Kidney epithelial cell (primary cell): ENCODE measurements at places on chromosomes 16 and 17. TPM values are rescaled to one million over a fixed set of nuclear protein-coding genes. Genes with fewer than 3 reads are reported as not detected.
A peak's percentile ranks its signal among the peaks of the same experiment; 100 is the strongest.

Gene ANKRD40CL
- total RNA-seq: not detected in 2 replicates

Gene MFAP4
- 0.68 and 1.3 TPM in 2 replicates for total RNA-seq

Gene TP53TG3
- not detected in 2 replicates for total RNA-seq

Gene TMEM235
- total RNA-seq: not detected in 2 replicates

Gene MAPT
- total RNA-seq: 0.25 and 1.0 TPM in 2 replicates

Gene KCNH4
- total RNA-seq: 0.14 TPM in 1 of 2 replicates, not detected in the other

Gene NFE2L1
- 228 TPM in 2 replicates for total RNA-seq

Gene TMC6
- 88.7 and 127 TPM in 2 replicates for total RNA-seq

- DNase-seq: no peak
Measured at GRCh38 chr17:60468371-60468770, 46.1 kb downstream of the CHCT1 start.

- DNase-seq: peak; percentile 96
Measured at GRCh38 chr17:38900978-38901656, 24.3 kb upstream of the LASP1NB start.

DNA sequence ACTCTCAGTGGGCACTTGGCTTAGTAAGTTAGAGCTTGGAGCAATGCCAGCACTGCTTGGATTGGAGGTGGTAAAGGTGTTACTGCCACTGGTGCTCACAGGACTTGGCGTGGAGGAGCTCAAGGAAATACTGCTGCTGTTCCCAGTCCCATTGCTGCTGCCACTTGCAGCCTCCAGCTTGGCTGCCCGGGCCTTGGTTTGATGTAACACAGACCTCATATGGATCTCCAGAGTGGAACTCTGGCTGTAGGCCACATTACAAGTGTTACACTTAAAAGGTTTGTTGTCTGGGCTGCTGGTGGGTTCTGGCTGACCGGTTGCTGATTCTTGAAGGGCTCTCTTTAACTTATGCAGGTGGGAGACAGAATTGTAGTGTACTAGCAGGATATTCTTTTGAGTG, 250.3 kb downstream of the ZFHX3 start:
- no peak for DNase-seq

- DNase-seq: no peak
Measured at GRCh38 chr16:57282510-57283213, 1.8 kb downstream of the PLLP start.

DNA sequence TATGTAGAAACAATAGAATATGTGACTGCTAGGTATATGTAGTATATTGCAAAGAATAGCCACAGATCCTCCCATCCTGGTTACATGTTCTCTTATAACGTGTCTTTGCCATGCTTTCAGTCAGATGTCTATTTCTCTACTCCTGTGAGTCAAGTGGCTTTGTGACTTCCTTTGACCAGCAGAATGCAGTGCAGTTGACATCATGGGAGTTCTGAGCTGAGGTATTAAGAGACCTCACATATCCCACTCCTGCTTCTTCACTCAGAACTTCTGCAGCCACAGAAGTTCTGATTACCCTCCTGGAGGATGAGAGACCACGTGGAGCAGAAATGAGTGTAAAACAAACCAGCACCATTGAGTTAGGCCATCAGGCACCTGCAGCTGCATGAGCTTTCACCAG, 222.5 kb downstream of the PRKCA start:
- no peak for DNase-seq

DNA sequence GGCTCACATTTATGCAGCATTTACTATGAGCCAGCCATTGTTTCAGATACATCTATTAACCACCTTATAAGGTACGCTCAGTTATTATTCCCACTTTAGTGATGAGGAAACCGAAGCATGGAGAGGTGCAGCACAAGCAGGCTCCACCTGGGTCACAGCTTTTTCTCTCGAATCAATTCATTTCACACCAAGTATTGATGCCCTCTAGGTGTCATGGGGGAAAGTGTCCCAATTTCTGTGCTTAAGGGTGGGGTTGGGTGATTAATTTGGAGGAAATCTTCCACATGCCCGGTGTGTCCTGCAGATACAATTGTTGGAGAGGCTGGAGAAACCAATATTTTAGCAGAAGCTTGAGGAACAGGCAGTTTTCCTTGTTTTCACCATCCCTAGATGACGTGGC, 62.7 kb upstream of the DNAJA2 start:
- no peak for DNase-seq

- no peak for DNase-seq
Measured at GRCh38 chr17:33580215-33580614, 287.1 kb upstream of the ASIC2 start.

- no peak for DNase-seq
Measured at GRCh38 chr16:51110700-51111157, 40.3 kb downstream of the SALL1 start.

DNA sequence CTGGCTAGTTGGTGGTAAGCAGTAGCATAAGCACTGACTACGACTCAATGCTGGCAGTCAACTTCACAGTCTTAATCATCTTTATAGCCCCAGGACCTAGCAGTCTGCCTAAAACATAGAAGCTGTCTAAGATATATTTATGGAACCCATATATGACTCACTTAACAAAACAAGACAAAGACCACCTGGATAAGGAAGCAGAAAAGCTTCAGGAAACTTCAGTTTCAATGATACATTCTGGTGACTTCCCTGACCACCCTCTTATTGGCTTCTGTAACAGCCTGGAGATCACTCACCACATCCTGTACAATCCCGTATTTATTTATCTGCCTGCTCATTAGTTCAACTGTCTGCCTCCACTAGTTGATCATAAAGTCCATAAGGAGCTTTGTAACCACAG, 95.5 kb downstream of the PMP22 start:
- DNase-seq: peak; percentile 26

DNA sequence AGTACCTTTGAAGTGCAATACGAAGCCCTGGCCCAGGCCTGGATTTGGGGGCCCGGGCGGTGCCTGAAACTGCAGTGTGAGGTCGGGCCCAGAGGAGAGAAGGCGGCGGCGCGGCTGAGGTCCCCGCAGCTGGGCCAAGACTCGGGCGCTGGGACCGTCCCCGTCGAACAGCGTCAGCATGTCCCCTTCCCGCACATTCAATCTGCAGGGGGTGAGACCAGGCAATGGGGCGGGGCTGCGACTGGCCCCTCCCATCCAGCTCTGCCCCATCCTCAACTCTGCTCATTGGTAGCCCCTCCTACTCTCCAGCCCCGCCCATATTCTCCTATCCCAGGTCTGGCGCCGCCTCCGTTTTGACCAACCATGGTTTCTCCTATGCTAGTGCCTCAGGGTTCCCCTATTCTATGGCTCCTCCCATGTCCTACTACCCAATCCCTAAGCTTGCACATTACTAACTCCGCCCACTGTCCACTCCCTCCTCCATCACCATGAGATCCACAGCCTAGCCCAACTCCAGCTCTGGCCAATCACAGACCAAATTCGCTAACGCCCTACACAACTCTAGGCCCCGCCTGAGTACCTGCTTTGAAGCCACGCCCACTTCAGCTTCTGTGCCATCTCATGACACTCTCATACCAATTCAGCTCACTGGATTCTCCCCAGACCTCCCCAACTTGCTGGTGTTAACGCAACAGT, 14.4 kb upstream of the CDIPT start:
- no peak for DNase-seq

DNA sequence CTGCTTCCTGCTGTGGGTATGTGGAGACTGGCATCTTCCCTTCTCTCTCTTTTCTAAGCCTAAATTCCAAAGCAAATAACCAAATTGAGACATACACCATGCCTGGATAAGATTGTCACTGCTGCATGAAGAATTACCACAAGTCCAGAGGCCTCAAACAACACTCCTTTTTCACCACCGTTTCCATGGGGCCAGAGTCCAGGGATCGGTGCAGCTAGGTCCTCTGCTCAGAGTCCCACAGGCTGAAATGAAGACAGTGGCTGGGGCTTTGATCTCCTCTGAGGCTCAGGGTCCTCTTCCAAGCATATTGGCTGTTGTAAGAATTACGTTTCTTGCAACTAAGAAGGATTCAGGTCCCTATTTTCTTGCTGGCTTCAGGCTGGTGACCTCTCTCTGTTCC, 130.4 kb downstream of the SLC39A11 start:
- no peak for DNase-seq

DNA sequence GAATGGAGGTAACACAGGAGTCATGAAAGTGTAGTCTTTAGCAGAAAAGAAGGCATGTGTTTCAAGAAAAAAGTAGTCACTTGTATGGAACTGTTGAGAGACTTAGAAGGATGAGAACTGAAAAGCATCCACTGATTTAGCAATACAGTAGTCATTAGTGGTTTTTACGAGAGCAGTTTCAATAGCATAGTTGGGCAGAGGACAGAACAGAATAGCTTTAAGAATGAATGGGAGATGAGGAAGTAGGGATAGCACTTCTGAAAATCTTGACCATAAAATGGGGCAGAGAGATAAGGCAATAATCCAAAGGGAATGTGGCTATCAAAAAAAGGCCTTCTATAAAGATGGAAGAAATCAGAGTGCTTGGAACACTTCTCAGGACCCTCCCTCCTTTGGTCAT, 64.8 kb upstream of the C17orf78 start:
- DNase-seq: no peak

DNA sequence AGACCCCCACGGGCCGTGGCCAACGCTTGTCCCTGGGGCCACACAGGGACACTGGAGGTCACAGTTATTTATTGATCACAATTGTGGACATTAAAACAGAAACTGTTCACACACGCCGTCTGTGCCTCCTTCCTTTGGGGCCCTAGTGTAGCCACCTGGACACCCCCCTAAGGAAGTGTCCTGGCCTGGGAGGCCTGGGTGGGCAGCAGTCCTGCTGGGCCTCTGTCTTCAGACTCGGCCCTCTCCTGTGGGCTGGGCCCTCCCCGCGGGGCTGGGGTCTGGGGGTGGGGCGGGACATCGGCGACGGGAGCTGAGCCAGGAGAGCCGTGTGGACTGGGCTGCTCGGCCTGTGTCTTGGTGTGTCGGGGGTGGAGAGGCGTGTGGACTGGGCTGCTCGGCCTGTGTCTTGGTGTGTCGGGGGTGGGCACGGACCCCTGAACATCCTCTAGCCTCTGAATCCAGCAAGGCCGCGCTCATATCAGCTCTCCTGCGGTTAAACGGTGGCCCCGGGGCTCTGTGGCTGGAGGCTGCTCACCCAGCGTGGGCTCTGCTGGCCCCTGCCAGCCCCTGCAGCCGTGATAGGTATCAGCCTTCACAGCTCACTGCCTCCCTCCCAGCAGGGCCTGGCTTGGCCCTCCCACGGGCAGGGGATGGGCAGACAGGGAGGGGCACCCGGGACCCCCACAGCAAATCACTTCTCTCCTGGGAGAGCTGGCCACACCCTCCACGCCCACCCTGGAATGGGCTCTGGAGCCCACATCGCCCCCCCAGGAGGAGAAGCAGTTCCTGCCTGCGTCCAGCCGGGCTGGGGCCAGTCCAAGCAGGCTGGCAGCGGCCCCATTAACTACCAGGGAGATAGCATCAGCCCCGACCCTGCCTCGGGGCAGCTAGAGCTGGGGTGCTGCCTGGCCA, 1.1 kb upstream of the NHLRC4 start:
- no peak for DNase-seq

DNA sequence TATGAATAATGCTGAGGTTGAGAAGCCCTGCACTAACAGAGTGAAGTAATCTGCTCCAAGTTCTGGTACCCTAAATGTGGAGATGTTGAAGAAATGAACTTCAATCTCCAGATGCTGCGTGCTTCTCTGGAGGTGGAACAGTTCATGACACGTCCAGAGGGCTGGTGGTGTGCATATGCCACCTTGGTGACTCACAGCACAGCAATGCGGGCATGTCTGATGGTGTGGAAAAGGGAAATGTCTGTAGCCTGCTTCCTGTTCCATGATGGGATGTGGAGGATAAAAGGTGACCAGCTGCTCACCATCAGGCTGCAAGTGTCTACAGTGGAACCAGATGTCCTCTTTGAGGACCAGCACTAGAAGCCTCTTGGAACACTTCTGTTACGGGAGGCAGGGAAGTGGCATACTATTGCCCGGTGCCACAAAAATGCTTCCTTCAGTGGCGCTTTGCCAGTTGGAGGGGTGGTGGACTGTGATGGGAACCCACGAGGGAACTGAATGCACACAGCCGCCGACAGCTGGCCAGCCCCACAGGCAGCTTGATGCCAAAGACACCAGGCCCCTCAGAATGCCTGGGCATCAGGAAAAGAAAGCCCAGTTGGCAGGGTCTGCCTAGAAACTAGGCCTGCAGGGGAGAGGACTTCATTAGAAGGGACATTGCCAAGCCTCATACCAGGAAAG, 19.9 kb downstream of the SNX11 start:
- DNase-seq: peak; percentile 56

GRCh38 chr17:29059281-29059680, 16.3 kb downstream of the PIPOX start:
- DNase-seq: peak; percentile 48

DNA sequence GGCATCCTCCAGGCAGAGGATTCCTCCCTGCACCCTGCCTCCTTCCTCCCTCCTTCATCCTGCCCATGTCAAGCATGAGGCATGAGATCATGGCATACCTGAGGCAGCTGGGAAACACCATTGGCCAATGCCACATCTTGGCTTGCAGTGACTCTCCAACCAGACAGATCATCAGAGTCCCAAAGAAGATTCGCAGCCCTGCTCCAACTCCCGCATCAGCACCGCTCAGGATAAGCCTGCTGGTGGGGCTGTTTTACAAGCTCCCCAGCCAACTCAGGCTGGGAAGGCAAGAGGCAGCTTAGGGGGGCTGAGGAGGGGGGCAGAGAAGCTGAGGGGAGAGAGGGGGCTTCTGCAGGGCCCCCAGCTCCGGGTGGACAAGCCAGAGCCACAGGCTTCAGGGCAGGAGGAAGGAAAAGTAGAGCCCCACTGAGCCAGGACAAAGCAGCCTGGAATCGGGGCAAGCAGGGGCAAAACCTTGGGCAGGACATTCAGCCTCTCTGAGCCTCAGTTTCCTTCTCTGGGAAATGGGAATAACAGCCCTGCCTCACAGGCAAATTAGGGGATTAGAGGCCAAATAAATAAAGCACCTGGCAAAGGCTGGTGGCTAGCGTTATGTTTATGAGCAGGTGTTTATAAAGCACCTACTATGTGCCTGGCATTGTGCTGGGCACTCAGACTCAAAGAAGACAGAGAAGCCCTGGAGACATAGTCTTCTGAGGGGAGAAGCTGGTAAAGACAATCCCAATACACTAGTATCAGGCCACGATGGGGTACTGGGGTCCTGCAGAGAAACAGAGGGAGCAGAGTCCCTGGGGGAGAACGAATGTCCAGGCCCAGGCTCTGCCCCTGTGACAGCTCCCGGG, 88.1 kb downstream of the GOSR1 start:
- no peak for DNase-seq

GRCh38 chr17:27631411-27631760, 398 bp downstream of the LGALS9 start:
- DNase-seq: no peak

GRCh38 chr17:78724544-78724943, 57.5 kb downstream of the CYTH1 start:
- DNase-seq: no peak

DNA sequence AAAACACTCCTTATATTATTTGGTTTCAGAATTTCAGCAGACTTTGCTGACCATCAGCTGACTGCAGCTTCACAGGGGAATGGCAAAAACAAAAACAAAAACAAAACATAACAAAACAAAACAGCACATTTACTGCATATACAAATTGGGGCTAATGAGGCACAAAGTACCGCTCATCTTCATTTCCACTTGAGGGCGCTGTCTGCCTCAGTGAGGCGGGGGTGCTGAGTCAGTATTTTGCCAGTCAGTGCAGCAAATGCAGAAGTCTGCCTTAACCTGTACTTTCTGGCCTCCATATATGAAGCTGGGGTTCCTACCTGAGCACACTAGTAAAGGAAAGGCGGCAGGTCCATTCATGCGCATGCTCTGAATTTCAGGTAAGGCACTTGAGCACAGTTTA, 13.5 kb upstream of the DYNLRB2 start:
- DNase-seq: no peak
